ENCODE measurements at places on chromosomes 7 and 10.

DNA sequence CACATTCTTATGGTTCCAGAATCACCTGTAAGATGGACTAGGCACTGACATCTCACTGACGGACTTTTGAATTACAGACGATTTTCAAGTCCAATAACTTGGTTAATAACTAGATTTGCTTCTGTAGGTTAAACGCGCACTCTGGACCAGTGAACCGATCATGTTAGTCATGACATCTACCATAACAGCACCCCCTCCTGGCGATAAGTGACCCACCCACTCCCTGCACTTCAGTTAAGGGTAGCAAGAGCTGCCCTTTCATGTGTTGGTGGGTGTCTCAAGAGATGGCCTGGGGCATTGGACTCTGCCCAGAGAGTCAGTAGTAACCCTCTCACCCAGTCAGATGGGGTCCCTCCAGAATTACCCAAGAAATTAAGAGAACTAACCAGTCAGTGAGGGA is 12.9 kb downstream of the GRM8 start:
- no peak for DNase-seq

GRCh38 chr10:36538953-36539586 is 586.3 kb upstream of the ANKRD30A start:
- DNase-seq = no peak

DNA sequence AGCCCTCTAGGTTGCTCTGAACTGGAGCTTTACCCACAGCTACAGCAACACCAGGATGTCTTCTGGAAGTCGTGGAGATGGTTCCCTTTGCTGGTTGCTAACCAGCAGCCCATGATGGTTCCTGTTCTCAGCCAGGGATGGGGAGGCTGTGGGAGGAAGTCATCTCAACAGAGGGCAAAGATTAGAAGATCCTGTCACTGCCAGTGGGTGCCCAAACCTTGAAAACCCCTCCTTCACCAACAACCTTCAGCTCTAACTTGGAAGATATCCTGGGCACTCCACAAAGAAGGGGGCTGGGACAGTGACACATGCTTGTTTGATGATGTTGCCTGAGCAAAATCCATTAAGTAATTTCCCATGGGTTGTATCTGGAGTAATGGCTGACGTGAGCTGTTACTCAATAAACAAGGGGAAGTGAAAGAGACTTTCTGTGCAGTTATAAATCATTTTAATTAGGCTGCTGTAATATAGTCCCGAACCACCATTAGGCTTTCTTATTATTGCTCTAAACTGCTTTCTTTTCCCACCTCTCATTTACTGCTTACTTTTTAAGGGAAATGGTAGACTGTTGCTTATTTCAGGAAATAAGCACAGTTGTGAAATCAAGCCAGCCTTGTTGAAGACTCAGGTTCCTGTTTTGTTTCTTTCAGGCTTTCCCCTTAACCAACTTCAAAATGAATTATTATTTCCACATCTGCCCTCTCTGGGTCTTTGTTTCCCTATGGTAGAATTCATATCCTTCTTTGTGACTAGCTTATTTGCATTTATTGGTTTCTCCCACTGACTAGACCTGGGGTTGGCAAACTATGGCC is 124.8 kb downstream of the PPP1R17 start:
- DNase-seq = no peak

GRCh38 chr10:86451604-86451960 is 70.0 kb downstream of the WAPL start:
- no peak for DNase-seq

DNA sequence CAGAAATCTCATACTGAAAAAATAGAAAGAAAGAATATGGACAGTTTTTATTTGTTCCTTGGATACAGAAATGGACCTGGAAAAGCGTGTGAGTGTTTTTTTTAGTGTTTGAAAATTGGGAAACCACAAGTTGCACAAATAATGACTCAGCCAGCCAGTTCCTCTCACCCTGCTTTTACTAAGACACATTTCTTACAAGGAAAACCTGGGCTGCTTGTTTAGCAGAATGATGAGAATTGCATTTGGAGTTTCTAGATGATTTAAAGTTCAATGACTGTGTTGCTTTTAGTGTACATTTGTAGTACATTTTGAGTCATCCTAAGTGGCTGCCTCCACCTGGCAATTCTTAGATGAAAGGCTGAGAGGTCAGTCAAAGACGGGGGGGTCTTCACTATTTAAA is 218.7 kb downstream of the ABCA13 start:
- no peak for DNase-seq

All from stimulated activated CD4-positive, alpha-beta T cell treated with anti-CD3 and anti-CD28 coated beads, Interleukin-15, amount 100 ng/mL, for 48 hours (primary cell).